ENCODE measurements at places on chromosomes 2 and 18.

DNA sequence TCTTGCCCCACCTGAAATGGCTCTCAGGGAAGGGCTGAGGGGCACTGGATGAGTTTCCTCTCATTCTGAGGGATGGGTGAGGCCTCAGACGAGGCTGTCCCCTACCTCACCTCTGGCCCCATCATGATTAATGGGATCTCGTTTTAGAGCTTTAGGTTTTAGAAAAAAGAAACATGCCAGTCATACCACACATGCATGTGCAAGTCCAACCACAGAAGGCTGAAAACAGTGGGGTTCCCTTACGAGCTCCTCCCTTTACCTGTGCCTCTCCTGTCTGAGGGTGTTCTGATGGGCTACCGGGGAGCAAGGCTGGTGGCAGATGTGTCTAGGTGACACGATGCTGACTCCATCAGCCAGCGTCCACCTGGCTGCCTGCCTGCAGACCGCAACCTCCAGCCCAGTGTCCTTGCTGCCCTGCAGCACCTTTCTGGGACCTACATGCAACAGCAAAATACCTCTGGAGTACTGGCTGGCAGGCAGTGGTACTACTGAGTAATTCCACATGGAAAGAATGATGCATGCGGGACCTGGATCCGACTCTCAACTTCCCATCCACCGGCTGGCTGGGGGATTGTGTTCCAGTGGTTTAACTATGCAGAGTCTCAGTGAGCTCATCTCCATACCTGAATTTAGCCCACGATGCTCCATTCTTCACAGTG lies 9.1 kb upstream of the LYPD6B start:
- no peak for DNase-seq

- no peak for DNase-seq
These were observed 112.0 kb downstream of the GULP1 start for GRCh38 chr2:188403676-188404075.

- DNase-seq, result no peak
These were observed 31.9 kb downstream of the CIB4 start for GRCh38 chr2:26609205-26609631.

- no peak for DNase-seq
These were observed 51.2 kb downstream of the MTERF4 start for GRCh38 chr2:241050624-241051577.

- no peak for DNase-seq
These were observed 270.0 kb upstream of the PXDN start for GRCh38 chr2:2014251-2014771.
